Mesothelial cell of epicardium (in vitro differentiated cells): ENCODE measurements at places on chromosomes 3 and 15.
A peak's percentile ranks its signal among the peaks of the same experiment; 100 is the strongest.

GRCh38 chr3:184311633-184312032 is 2.8 kb upstream of the EIF4G1 start:
- DNase-seq, result no peak

GRCh38 chr3:131702146-131702545 is 199.4 kb upstream of the MRPL3 start:
- DNase-seq, result no peak

DNA sequence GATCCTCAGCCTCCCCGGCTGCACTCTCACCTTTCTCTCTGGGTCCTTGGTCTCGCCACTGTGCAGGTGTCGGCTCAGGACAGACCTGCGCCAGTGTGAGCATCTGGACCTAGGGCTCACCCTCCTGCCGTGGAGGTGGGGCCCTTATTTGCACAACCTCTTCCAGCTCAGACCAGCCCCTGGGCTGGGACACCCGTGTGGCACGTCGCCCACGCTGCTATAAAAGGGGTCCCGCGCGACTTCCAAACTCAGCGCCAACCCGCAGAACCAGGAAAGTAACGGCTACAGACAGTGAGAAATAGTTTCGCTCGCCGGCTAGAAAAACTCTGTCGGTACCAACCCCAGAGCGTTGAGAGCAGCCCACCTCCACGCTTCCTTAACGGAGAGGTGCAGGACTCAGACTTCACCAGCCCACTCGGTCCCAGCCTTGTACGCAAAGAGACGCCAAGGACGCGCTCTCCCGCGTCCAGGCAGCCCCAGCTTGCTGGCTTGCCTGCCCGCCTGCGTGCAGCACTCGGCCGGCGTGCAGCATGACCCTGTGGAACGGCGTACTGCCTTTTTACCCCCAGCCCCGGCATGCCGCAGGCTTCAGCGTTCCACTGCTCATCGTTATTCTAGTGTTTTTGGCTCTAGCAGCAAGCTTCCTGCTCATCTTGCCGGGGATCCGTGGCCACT is at the start of the genes DUOX2 and DUOXA2:
Gene DUOX2, minus strand, starts transcription at position 97 of the 675 bp plus-strand sequence. CDS start 761 bp downstream, outside the sequence.
Gene DUOXA2, plus strand, starts transcription at position 251 of the 675 bp plus-strand sequence. Its CDS starts 280 bp downstream, at position 531.
- DNase-seq, result no peak

DNA sequence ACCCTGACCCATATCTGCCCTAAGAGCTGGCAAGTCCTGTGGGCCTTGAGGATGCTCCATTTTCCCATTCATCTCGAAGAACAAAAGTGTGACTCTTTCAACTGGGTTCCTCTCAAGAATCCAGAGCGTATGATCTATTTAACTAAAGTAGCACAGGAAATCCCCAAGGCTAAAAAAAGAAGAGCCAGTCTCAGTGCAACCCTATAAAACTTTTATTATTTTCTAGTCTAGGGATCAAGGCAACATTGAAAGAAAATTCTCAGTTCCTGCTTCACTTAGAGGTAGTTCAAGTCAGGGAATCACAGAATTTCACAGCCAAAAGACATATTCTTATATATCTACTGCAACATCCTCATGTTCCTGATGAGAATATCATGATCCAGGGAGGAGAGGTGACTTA is 51.6 kb upstream of the GRM7 start:
- no peak for DNase-seq

DNA sequence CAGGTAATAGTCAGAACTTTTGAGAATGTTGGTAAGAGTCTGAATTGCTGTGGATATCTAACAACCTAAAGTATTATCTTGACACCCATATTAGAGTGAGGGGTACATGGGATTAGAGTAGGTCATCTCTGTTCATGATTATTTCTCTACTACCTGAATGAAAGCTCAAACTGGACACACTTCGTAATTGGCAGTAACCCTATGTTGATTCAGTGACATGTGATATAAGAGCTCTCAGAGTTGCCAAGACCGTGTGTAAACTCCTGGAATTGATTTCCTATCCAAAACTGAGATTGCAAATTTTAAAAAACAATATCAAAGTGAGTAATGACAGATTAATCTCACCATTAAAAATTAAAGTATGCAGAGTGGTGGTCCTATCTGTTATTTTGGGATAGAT is 214.8 kb upstream of the ARHGEF26 start:
- no peak for DNase-seq

DNA sequence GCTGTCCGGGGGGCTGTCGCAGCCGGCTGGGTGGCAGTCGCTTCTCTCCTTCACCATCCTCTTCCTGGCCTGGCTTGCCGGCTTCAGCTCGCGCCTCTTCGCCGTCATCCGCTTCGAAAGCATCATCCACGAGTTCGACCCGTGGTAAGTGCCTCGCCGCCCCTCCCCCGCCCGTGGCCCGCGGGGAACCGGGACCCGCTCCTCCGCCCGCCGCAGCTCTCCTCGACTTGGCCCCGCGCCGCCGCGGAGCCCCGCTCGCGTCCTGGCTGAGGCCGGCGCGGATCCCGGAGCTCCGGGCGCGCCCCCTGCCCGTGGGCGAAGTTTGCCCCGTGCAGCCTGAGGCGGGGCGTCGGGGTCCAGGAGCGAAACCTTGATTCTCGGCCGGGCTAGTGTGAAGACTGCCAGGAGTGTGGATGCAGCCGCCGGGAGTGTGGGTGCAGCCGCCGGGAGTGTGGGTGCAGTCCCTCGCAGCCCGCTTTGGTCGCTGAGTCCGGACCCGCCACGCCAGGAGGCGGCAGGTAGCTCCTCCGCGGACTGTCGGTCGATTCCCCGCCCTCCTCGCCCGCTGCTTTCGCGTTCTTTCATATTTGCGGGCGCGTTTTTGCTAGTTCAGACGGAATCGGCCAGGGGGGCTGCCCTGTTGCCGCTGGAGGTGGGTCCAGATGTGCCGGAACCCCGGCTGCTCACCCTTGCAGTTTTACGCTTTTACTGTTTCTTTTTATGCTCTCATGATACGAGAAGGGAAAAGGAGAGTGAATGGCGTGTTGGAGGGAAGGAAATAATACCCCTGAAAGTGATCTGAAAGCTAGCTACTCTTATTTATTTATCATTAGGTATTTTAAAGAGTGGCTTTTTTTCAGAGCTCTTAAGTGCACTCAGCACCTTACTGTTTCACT is 692 bp downstream of the STT3B start:
- peak; percentile 36 for DNase-seq
